ENCODE measurements at places on chromosomes 3 and 15.
A peak's percentile ranks its signal among the peaks of the same experiment; 100 is the strongest.

DNA sequence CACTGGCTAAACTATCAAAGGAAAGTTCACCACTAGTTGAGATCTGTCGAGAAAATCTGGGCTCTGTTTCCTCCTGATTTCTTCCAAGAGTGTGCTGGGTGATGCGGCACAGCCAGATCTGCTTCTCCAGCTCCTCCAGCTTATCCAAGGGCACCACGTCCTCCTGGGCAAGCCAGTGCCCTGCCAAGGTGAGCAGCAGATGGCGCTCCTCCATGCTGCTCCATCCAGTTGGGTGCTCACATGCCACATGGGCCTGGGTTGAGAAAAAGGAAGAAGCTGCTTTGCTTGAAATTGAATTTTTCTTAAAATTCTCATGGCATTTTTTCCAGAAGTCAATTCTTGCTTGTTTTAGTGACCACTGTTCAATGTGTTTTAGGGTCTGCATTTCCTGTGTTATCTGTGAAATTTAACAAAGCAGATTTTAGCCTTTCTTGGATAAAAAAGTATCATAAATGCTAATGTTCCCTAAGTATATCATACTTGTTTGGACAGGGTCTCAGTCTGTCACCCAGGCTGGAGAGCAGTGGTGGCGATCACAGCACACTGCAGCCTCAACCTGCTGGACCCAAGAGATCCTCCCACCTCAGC is 47.3 kb downstream of the EIF3J start:
- DNase-seq, result peak; percentile 49

GRCh38 chr15:87224404-87224803 is 1032.1 kb downstream of the NTRK3 start:
- peak; percentile 68 for DNase-seq

GRCh38 chr3:9239680-9240079 is 9.8 kb downstream of the SRGAP3 start:
- DNase-seq, result no peak

DNA sequence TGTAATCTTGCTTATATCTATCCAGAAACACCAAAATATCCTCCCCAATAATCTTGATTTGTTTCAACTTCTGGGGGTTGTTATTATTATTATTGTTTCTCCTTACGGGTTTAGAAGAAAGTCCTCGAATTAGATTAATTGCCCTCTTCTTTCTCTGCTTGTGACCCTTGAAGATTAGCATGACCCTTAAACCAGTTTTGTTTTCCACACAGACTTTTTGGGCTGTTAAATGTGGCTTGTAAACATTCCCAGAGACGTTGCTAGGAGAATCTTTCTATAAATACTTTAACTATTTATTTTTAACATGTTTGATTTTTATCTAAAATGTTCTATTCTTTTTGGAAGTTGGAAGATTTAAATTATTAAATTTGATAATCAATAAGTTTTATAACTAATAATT is 4.3 kb upstream of the SUCNR1 start:
- peak; percentile 37 for DNase-seq

GRCh38 chr3:13425689-13426088 is 5.6 kb upstream of the NUP210 start:
- DNase-seq, result no peak

GRCh38 chr3:56869157-56869889 is 67.6 kb upstream of the ARHGEF3 start:
- no peak for DNase-seq

DNA sequence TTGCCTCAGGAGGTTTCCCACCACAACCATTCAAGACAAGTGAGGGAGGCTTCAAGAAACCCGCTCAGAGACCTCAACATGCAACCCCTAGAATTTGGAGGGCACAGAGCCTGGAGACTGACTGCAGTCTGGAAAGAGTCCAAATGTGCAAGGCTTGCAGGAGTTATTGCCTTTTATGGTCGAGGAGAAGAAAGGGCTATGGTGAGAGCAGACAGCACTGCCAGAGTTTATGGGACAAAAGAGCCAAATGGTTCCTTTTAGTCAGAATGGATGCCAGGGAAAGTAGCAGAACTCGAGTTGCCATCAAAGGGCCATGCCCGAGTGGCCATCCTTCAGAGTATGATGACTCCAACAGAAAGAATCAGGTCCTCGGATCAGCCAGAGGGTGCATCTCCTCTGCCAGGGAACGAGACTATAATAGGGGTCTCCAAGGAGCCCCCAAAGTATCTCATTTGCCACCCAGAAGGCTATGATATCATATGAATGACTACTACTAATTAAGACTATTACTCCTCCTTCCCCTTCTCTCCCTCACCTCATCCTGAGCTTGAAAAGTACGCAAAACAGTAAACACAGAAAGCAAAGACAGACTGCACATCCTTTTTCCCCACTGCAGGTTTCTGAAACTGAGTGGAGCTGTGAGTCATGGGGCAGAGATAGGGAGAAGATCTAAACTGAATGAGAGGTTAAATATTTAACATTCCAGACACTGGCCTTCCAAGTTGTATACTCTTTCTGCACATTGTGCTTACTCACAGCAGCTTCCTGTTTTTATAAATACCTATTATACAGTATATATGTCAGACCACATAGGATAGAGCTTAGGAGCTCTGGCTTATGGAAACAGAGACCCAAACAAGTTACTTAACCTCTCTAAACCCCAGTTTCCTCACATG is 33.9 kb upstream of the TMCO5A start:
- DNase-seq, result peak; percentile 91

DNA sequence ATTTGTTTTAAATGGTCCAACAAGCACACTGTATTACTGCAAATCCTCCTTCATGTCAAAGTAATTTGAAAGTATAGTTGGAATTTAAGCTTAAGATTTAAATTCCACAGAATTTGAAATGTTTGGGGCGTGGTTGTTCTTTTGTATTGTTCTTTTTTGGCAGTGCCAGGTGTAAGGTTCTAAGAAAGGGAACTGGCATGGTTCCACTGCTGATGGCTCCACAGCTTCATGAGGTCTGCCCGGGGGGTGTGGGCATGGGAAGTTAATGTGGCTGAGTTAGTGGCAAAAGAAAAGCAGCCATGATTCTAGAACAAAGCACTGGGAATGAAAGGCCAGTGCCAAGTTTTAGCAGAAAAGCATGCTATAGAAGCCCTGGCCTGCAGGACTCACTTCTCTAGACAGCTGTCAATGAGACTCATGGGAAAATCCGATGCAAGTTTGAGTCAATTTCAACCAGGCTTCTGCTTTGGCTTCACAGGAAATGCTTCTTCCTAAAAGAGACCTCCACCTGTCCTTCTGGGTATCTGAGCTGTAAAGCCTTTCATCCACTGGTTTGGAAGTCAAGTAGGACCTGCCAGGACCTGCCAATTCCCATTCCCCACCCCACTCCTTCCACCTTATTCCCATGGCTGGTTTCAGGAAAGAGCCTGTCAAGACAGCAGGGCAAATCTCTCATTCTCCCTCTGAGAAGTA is 18.9 kb downstream of the CDCP1 start:
- no peak for DNase-seq

GRCh38 chr15:33194704-33195670 is at the start of gene FMN1:
Gene FMN1, minus strand, starts transcription at chr15:33194714. Its CDS starts 39,800 bp downstream, at chr15:33154914.
- peak; percentile 91 for DNase-seq

DNA sequence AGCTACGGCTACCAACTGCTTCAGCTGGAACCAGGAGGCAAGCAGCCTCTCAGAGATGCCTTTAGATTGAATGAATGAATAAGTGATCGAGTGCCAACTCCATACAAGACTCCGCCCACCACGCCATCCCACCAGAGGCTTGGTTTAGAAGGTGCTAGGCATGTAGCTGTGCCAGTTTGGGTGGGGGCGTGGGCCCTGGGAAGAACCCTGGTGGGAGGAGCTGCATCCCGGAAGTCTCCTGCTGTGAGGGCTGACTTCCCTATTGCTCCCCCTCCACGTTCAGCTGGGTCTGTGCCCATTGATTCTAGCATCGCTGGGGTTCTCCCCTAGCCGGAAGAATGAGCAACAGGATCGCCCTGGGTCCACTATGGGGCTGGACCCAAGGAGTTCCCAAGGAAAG is 20.9 kb downstream of the LINGO1 start:
- DNase-seq, result no peak

- peak; percentile 76 for DNase-seq
Observed at GRCh38 chr15:40046721-40047414, 7.9 kb upstream of the SRP14 start.

- peak; percentile 57 for DNase-seq
Observed at GRCh38 chr3:57557085-57557537, 1.0 kb downstream of the PDE12 start.

GRCh38 chr3:79886204-79886603 is 118.4 kb upstream of the ROBO1 start:
- no peak for DNase-seq

- DNase-seq, result no peak
Observed at GRCh38 chr15:47360305-47360704, 357.0 kb upstream of the SEMA6D start.

DNA sequence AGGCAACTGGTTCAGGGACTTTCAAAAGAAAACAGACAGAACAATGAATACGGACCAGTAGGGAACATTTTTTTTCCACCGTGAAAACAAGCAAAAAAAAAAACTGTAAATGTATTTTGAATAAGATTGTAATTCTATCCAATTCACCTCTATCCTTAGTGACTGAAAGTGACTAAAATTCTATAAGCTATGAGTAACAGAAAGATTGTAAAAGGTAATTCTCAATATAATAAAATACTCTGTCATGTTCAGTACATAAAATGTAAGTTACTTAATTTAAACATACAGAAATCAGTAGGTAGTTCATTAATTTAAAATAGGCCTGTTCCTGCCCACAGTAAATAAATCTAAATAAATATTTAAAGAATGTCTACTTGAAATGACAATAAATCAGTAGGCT is 368.2 kb upstream of the ARHGEF26 start:
- no peak for DNase-seq

GRCh38 chr3:45506751-45507391 is 87.7 kb upstream of the LIMD1 start:
- no peak for DNase-seq

- peak; percentile 11 for DNase-seq
Observed at GRCh38 chr3:113532698-113533533, 561 bp downstream of the SIDT1 start.

DNA sequence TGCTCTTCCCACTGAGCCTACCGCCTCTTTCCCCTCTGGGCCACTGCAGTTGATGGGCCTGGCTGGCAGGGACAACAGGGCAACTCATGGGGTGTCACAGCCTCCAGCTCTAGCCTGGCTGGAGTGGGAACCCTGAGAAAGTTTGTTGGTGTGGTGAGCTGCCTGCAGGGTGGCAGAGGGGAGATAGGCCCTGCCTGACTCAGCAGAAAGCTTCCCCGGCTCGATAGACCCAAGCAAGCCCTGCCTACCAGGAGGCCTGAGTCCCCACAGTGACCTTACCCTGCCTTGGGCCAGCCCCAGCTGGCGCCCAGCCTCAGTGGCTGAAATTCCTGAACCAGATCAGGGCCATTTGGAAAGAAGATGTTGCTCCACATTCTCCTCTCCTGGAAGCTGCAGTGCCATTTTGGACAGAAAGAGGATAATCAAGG is 29.4 kb downstream of the ABTB1 start:
- peak; percentile 52 for DNase-seq

- DNase-seq, result no peak
Observed at GRCh38 chr3:1216856-1217255, 124.0 kb downstream of the CNTN6 start.

DNA sequence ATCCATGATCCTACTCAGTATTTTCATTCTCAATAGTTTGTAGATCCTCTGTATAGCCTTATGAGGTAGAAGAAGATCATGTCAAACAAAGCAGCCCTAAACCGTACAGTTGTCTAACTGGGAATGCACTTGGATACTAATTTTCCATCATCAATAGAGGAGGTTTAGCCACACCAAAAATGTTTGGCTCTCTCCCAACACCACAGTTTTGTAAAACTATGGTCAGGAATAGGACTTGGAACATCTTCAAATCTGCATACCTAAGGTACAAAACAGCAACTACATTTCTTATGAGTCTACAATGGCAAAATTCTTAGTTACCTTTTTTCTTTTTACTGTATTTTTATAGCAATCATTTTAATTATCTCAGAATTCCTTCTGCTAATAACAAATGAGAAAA is 1001.6 kb downstream of the ROBO2 start:
- DNase-seq, result no peak

DNA sequence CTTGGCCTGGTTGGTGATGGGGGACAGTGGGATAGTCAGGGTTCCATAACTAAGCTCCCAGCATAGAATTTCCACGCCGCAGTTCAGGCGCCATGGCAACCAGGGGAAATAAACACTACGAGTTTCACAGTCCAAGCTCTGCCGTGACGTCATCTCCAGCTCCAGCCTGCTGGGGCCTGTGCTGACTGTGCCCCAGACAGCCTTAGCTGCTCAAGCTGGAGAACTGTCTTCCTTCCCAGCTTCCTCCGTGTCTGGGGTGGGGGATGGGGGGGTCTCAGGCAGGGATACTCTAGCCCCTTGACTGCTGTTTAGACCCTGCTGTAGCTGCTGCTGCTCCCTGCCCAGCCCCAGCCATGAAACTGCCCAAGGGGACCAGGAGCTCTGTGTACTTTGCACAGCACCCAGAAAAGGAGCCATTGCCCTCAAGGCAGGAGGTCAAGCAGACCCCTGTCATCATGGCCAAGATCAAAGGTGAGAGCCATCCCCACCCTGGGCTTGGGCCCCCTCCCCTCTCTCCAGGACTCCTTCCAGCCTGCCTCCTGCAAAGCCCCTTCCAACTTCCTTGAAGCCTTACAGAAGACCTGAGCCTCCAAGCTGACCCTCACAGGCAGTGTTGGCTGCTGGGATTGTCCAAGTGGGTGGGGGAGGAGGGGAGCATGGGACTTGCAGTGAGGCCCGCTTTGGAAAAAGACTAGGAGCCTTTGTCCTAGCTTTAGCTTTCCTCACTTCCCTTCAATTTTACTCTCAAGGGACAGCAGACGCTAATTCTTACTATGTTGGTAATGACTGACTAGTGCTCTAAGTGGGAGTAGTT is 11.4 kb upstream of the CSPG4 start:
- DNase-seq, result peak; percentile 95

DNA sequence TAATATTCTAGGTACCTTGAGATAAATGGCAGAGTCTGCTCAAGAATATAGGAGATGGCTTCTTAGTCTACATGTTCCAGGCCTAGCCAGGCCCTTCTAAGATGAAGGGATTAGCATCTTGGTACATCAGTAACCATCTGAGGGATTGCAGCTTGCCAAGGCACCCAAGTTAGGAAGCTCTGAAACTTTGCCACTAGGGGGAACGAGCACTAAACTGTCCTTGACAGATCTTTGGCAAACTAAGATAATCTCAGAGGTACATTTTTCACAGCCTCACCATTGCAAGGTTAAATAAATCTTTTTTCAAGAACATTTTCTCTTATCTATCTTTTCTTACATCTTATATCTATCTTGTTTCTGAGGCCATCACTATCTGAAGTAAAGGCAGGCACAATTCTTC is 351.2 kb downstream of the RAP2B start:
- DNase-seq, result peak; percentile 19

GRCh38 chr3:116281313-116282143 is 163.8 kb downstream of the LSAMP start:
- no peak for DNase-seq

- no peak for DNase-seq
Observed at GRCh38 chr3:183564046-183564445, 8.5 kb upstream of the KLHL6 start.

All from EH (cell line).